ENCODE measurements at places on chromosomes 11 and 22. TPM values are rescaled to one million over a fixed set of nuclear protein-coding genes. Genes with fewer than 3 reads are reported as not detected.
A peak's percentile ranks its signal among the peaks of the same experiment; 100 is the strongest.

The GRK3 gene
- under 0.01 TPM for total RNA-seq

The ZNF280B gene
- total RNA-seq: 1.7 TPM

DNA sequence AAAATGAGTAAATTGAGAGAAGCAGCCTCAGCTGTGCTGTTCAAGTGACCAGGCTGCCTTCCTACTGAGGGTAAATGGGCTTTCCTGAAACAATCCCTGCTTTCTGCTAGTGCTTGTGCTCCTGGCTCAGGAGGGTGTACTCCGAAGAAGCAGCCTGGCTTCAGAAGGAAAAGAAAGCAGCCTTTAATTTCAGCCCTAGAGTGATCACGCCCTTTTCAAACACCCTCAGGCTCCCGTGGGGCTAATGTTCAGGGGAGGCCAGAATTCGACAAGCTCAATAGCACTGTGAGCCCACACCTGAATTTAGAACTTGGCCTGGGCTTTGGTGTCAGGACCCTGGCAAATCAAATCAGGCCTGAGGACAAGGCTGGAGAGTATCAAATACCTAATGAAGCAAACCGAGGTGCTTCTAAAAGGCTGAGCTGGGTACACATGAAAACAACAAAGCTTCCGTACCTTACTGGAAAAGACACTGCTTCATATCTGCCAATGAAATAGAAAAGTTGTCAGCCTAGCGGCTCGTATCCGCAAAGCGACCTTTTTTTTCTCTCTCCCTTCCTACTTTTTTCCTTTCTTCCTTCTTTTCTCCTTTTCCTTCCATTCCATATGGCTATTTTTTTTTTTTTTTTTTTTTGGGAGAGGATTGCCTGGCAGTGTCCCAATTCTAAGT is 387.8 kb downstream of the SOX6 start:
- DNase-seq: no peak
- peaks cover 8% of the 10 kb centered on the region for H3K4me1 ChIP-seq
- no peak overlapping the region for H3K27ac ChIP-seq
- H3K4me3 ChIP-seq: no peak overlapping the region
- H3K36me3 ChIP-seq: no peaks in the 10 kb centered on the region

DNA sequence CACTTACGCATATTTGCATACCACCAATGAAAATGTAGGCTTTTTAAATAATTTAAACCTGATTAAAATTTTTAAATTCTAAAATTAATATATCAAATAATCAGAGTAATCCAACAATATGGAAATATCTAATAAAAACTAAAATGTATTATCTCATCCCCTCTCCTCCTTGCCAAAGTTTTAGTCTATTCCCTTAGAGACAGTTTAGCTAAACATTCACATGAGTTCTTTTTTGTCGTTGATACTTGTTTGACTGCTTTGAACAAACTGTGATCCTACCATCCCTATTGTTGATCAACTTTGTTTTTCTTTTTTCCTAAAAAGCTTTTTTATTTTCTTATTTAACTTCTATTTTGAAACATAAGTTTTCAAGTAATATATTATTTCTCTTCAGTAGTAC is 81.4 kb upstream of the PARVA start:
- H3K4me3 ChIP-seq: no peak overlapping the region
- H3K4me1 ChIP-seq: no peaks in the 10 kb centered on the region
- DNase-seq: no peak
- no peaks in the 10 kb centered on the region for H3K36me3 ChIP-seq
- H3K27me3 ChIP-seq: no peaks in the 10 kb centered on the region

DNA sequence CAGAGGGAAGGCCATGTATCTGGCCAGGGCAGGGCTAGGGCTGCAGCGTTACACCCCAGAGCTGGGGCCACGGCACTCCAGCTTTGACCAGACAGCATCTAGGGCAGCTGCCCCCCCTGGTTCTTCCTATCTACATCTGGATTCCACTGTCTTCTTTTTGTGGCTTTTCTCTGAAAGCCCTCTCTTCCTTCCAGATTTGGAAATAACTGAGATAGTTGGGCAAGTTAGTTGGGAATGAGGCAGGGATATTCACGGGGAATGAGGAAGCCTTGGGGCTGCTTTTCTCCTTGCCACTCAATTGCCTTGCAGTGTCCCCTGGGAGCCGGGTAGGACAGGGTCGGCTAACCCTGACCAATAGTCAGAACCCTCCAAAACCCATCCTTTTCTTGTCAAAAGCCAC is 26.8 kb downstream of the CLMP start:
- peaks cover 18% of the 10 kb centered on the region for H3K4me1 ChIP-seq
- H3K36me3 ChIP-seq: 0 out of 2 replicates have a peak, but pooled peaks cover 6% of the 10 kb centered on the region
- no peak for DNase-seq
- H3K27me3 ChIP-seq: no peaks in the 10 kb centered on the region
- no peak overlapping the region for H3K27ac ChIP-seq

DNA sequence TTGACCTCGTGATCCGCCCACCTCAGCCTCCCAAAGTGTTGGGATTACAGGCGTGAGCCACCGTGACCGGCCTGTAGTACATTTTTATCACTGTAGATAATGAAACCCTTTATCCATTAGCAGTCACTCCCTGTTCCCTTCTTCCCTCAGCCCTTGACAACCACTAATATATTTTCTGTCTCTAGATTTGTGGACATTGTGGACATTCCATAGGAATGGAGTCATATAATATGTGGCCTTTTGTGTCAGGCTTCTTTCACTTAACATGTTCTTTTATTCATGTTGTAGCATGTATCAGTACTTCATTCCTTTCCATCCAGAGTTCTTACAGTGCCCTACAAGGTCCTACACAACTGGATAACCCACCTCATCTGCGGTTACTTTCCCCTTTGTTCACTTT is 30.5 kb downstream of the RRM1 start:
- peak; percentile 9 for DNase-seq
- no peak overlapping the region for H3K4me3 ChIP-seq
- H3K27me3 ChIP-seq: no peaks in the 10 kb centered on the region

DNA sequence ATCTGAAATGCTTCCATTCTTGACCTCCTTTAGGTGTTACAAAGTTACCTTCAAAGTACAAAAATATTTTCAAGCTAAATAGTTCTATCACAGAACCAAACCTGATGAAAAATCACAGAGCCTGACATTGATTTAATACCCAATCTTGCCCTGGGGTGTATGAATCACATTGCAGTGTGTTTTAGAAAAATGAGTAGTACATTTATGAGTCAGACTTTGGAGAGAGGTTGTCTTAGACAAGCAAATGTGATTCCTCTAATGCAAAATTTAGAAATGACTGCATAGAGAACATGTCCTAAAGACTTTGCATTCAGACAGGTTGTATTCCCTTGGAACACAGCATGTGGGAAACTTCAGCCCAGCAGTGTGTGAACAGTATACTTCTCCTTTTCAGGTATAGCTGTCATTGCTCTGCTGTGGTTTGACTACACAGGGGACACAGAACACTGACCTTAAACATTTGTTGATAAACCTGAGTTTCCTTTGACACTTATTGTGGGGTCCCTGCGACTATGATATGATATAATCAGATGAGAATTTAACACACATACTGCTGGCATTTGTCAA is 972.1 kb downstream of the JRKL start:
- peak; percentile 81 for DNase-seq
- no peak overlapping the region for H3K4me3 ChIP-seq
- no peaks in the 10 kb centered on the region for H3K27me3 ChIP-seq

DNA sequence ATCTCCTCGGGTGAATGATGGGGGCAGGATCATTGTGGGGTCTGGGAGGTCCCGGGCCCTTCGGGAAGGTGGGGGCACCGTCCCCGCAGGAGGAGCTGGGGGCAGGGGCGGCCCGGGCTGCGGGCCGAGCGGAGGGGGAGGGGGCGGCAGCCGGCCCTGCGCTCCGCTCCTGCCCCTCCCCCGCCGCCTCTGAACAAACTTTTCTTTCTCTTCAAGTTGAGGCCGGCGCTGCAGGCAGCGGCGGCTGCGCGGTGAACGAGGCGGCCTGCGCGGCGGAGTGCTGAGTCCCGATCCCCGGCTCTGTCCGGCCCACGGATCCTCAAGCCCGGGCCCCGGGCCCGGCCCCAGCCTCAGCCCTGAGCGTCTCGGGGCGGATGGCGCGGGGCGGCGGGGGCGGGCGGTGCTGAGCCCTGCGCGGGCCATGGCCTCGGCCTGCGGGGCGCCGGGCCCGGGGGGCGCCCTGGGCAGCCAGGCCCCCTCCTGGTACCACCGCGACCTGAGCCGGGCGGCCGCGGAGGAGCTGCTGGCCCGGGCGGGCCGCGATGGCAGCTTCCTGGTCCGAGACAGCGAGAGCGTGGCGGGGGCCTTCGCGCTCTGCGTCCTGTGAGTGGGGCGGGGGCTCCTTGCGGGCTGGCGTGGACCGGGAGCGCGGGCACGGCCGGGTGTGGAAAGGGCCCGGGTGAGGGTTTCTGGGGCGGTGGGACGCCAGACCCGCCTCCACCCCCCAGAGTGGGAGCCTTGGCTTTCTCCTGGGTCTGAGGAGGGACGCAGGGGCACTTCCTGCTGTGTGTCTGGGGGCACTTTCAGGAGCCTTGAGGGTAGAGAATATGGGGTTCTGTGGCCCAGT is at the start of gene INPPL1:
Gene INPPL1, plus strand, starts transcription at position 204 of the 847 bp plus-strand sequence. Its CDS starts 218 bp downstream, at position 422.
- no peaks in the 10 kb centered on the region for H3K27me3 ChIP-seq
- H3K4me1 ChIP-seq: peaks cover 14% of the 10 kb centered on the region
- H3K27ac ChIP-seq: peak within 1 kb of the TSS; percentile 34
- peaks cover 14% of the 10 kb centered on the region for H3K36me3 ChIP-seq
- H3K4me3 ChIP-seq: peak within 1 kb of the TSS; percentile 97

DNA sequence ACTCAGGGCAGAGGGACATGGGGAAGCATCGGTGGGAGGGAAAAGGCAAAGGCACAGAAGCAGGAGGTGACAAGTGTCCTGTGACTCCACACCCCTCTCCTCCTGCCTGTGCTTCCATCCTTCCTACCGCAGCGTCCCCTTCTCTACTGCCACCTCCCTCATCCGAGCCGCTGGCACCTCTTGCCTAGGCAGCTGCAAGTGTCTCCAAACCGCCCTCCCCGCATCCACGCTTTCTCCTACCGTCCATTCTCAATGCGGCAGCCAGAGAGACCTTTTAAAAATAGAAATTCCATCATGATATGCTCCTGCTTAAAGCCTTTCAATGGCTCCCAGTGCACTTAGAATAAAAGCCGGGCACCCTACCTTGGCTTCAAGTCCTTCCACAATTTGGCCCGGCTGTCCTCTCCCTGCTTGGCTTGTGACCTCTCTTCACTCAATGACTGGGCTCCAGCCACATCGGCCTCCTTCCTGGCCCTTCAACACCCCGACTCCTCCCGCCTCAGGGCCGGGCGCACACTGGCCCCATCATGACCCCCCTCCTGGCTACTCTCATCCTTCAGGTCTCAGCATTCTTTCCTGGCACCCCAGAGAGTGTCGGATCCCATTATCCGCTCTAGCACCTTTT is 16.5 kb downstream of the LRRC10B start:
- no peaks in the 10 kb centered on the region for H3K27me3 ChIP-seq
- no peak overlapping the region for H3K27ac ChIP-seq
- no peak overlapping the region for H3K4me3 ChIP-seq
- no peak for DNase-seq
- H3K4me1 ChIP-seq: no peaks in the 10 kb centered on the region

DNA sequence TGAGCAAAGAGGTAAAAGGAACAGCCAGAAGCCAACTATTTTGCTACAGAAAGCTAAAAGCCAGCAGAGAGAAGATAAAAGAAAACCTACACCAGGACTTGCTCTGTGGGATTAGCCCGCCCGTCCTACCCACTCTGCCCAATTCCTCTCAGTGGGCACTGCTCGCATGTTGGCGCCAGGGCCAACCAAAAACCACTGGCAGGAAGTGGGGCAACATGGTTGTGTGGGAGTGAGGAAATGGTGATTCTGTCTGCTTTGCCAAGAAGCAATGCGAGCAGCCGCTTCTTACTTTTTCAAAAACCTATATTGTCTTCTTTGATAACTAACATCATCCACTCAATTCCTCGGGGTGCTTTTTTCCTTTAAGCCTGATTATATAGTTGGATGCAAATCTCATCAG is 14.2 kb upstream of the APOA1 start:
- H3K4me3 ChIP-seq: no peak overlapping the region
- no peaks in the 10 kb centered on the region for H3K27me3 ChIP-seq
- peaks cover 13% of the 10 kb centered on the region for H3K36me3 ChIP-seq
- H3K4me1 ChIP-seq: peaks cover 34% of the 10 kb centered on the region

GRCh38 chr11:28417601-28418323 is 309.6 kb downstream of the METTL15 start:
- DNase-seq: peak; percentile 39
- no peaks in the 10 kb centered on the region for H3K36me3 ChIP-seq
- H3K27ac ChIP-seq: no peak overlapping the region
- no peaks in the 10 kb centered on the region for H3K27me3 ChIP-seq
- H3K4me3 ChIP-seq: no peak overlapping the region

All from PC-3 (cell line).